Astrocyte of the cerebellum (primary cell): ENCODE measurements at places on chromosomes 6 and 20.

DNA sequence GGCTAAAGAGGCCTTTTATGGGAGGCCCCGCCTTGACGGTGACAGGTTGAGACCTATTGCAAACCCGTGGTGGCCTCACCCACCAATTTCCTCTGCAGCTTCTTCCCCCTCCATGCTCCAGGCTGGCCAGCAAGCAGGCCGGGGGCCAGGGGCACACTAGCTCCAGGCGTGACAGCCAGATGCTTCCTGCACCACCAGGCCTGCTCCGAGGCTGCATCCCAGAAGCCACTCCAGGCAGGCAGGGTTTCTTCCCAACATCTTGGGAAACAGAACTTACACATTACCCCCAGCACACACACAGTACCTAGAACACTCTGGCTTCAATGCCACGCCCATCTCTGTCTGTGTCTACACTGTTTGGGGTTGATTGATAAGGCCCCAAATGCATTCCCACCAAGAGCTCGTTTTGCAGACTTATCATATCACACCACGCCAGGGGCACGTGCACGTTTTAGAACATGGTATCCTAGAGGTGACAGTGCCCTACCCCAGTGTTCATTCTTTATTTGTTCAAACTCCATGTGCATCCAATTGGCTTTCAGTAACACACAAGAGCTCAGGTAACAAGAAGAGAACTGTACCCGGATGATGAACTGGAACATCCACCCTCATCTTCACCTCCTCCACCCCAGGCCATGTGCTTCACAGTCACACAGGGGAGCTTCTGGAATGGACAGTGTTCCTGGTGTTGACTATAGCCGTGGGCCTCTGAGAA lies 221.4 kb upstream of the RREB1 start:
- DNase-seq = no peak

- DNase-seq = no peak
Observed at GRCh38 chr6:15577550-15578171, 85.2 kb downstream of the DTNBP1 start.

GRCh38 chr6:13044390-13044789 lies 283.9 kb downstream of the TBC1D7 start:
- DNase-seq = no peak

DNA sequence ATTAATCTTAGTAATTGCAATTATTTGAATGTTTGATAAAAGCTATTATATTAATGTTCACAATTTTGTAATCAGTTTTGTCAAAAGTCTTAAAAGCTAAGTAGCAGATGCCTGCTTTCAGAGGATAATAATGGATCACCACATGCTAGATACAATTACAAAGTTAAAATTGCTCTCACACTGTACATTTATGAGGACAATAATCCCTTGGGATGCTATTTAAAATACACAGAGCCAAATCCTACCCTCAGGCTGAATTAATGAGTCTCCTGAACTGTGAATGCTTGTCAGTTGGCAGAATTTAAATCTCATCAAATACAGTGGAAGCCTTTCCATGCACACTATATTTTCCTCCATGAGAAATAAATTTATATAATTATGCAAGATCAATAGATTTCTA lies 153.3 kb upstream of the SYNCRIP start:
- DNase-seq = no peak

DNA sequence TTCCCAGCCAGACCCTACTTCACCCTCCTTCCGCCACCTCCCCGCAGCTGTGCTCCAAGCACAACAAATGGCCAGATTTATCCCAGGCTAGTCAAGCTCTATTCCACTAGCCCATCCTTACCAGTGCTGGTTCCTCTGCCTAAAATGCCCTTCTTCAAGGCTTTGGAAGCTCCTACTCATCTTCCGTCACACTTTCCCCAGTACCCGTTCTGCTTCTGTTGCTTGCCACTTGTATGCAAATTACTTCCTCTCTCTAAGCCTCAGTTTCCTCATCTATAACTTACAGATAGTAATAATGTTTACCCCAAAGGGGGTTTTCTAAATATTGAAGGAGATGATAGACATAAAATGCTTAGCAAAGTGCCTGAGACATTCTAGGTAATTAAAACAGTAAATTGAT lies 193.1 kb downstream of the MAFB start:
- no peak for DNase-seq

DNA sequence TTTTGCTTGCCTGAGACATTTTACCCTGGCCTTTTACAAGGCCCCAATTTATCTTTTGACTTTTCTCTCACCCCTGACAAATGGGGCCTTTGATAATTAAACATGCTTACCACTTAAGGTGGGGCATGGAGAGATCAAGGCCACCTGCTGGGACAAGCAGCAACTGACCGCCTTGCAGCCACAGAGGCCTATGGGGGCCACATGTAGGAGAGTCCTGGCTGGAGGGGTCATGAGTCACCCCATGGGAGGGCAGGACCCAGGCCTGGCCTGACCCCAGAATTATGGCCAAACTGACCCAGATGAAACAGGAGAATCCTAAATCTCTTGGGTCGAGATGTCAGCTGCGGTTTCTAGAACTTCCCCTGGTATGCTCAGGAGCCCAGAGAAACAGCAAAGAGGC lies 8.5 kb upstream of the OCSTAMP start:
- DNase-seq = no peak

DNA sequence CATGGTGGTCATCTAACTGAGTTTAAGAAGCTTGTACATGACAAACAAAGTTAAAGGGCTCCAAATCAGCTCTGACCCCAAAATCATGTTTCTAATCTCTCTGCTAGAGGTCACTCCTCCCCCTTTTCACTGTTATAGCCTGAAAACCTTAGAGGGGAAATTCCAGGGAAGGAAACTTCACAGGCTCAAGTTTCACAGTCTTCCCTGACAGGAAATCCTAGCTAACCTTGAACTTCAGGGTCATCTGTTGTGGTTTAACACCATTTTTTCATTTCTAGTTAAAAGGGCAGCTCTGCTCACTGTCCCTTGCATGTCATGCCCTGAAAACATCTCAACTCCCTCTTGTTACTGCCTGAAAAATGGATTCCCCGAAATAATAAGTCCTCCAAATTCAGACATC lies 104.4 kb upstream of the BMP2 start:
- no peak for DNase-seq

DNA sequence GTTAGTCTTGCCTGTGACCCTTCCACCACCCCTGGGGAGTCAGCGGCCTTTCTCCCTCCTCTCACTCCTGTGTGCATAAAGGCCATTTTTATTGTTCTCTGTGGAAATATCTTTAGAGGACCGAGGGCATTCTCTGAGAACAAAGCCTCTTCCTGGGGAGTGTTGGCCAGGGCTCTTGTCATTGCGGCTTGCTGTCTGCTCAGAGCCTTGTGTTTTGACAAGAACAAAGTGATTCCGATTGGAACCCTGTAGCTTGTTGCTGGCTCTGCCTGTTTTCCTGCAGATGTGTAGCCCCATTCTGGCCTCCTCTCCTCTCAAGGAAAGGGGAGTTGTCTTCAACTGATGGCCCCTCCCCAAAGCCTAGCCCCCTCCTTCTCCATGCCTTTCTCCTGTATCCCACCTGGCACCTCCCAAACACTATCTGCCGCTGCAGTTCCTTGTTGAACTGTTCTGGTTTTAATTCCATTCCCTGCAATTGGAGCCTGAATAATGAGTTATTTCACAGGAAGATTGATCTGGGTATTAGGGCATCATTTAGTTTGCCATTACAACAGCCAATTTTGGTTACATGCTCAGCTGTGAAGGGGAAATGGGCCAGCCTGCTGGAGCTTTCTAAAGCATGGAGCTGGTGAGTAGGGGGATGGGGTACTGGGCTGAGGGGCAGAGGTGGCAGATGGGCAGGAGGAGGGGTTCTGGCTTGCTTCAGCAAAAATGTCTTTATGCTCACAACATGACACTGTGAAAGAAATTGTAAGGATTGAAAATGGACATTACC lies 252.5 kb downstream of the LRFN2 start:
- DNase-seq = no peak

DNA sequence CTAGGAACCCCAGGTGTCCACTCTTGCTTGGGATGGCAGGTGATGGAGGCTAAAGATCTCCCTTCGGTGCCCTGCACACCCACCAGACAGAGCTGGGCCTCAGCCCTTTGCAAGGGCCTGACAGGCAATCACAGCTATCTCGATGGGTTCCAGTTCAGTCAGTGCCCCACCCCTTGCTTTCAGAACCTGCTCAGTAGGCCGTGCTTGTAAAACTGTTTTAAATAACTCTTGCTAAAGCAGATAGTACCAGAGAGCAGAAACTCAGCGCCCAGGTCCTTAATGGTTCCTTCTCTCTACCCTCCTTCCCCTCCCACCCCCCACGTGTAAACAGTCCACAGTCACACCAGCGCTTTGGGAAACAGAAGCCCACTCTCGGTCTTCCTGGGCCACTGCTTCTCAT lies 39.2 kb downstream of the C6orf132 start:
- no peak for DNase-seq

DNA sequence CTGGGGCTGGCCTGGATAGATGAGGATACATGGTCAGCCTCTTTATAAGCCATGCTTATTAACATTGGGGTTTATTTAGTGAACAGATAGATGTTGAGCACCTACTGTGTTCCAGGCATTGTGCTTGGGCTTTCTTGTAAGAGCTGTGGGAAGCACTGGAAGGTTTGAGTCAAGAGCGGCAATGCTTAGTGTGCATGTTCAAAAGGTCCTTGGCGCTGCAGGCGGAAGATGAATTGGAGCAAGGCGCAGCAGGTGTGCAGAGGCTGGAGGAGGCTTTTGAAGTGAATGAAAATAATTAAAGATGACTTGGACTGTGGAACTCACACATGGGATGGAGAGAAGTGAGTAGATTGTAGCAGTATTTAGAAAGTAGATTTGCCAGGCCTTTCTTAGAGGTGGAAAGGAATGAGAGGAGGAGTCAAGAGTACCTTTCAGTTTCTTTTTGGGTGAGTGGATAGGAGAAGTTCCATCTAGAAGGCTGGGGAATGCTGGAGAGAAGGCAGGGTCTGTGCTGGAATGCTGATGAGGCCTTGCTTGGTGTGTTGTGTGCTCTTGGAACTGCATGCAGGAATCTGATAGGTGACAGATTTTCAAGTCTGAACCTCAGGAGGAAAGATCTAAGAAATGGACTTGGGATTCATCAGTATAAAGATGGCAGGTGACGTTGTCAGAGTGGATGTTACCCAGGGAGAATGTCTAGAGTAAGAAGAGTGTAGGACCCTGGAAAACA lies 26.4 kb downstream of the SNX9 start:
- DNase-seq = no peak

GRCh38 chr20:55953201-55953600 lies 52.1 kb downstream of the CBLN4 start:
- no peak for DNase-seq

DNA sequence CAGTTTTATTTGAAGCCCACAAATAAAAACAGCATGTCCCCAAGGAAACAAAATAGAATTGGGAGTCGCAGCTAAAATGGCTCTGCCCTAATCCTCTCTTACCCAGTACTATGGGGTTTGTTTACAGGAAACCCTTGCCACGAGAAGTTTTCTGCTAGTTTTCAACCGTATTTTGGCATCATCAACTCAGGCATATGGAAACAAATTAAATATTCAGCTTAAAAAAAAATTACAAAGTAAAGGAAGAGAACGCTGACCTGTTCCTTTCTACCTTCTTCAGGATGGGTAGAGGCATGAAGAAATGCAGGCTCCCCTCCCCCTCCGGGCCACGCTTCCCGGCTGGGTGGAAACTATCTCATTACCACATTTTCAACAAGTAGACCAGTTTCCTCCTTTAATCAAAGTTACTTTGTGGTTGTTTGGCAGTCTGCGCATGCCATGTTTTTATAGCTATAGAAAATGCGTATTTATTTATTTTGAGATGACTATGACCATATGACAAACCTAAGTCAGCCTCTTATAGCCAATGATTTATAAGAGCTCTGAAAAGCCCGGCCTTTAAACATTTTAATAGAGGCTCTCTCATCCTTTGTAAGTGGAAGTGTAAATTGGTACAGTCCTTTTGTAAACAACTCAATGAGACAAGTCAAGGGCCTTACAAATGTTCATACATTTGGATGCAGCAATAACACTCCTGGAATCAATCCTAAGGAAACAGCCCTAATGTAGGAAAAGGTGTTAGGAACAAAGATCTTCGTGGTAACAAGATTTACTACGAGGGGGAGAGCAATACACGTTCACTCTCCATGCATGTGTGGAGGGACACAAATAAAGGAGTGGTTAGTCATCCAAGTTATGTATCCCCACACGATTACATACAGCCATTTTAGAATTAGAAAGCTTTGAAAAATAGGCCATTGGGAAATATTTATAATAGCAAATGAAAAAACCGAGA lies 16.1 kb upstream of the ZNF217 start:
- no peak for DNase-seq

DNA sequence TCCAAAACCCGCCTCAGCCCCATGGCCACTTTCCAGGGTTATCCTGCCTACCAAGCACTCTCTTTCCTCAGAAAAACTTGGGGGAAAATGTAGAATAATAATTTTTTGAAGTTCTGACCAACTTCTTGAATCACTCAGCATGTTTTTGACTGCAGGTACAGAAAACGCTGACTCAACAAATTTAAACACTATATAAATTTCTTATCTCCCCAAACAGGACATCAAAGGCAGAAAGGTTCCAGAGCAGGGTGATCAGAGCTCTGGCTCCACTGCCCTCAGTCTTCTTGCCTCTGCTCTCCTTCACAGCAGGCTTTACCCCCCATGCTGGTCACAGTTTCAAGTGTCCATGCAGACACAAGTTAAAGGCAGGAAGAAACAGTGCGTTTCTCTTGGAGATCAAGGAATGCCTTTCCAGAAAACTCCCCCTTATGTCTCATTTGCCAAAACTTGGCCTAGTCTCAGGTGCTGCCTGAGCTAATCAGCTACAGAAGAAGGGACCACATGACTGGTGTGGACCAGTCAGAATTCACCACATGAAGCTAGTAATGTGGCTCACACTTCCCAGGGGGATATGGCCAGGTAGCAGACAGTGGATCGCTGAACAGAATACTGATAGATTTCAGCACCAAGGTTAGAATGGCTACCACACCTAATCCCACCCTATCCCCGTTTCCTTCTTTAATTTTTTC lies 24.4 kb upstream of the SLC17A3 start:
- no peak for DNase-seq

DNA sequence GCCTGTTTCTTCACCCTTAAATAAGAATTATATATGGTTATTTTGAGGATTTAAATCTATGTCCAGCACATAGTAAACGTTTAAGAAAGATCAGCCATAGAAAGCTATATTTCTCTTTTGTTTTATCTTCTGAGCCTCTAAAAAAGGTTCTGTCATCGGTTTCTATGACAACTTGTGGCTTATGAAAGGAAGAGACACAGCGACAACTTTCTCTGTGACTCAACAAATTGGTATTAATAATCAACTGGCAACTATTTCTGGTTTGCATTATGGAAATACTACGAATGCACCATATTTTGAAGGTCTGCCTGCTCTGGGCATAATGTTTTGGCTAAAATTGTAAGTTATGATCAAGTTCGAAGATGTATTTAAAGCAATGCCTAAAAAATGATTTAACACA lies 751.0 kb downstream of the CD109 start:
- DNase-seq = no peak
